M059J (cell line): ENCODE measurements at places on chromosomes 7 and 10. TPM values are rescaled to one million over a fixed set of nuclear protein-coding genes. Genes with fewer than 3 reads are reported as not detected.

Gene GPNMB
- 11.0 and 11.3 TPM in 2 replicates for total RNA-seq

- no peak for DNase-seq
Observed at GRCh38 chr10:15782851-15783250, 63.1 kb upstream of the ITGA8 start.

DNA sequence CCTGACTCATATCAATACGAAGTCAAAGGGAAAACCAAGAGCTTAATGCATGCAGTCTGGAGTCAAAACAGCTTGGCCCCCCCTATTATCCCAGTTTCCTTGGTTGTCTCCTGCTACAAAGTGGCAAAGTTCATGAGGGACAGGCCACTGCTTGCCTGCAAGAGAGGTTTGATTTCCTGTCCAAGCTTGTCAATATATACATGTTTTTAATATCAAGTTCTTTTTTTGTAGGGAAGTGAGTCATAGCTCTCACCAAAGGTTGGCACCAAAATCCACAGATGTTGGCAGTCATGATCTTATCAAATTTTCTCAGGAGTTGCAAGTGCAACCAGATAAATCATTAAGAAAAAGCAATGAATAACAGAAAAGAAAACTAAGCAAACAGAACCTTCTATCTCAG, 176.8 kb downstream of the COBL start:
- DNase-seq: peak; percentile 70

DNA sequence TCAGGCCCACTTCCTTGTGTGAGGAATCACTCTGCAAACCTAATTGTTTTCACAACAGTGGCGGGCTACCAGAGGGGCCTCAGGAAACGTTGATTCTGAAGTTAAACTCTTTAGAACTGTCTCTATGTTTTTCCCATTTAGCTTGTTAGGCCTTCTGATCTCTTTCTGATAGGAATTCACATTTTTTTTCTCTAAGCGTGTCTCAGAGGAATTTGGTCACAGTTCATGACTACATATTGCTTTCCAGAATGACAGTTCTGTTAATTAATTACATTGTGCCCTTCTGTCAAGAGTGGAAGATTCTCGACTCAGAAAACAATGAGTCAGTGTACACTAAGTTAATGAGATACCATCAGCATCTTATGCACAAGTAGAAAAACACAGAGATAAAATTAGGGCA, 469.2 kb upstream of the C7orf33 start:
- no peak for DNase-seq

Gene PSD
- total RNA-seq: not detected in 2 replicates

Gene GPR15LG
- total RNA-seq: not detected in 2 replicates

- DNase-seq: peak; percentile 27
Observed at GRCh38 chr7:78435355-78435754, 636.8 kb downstream of the PHTF2 start.

DNA sequence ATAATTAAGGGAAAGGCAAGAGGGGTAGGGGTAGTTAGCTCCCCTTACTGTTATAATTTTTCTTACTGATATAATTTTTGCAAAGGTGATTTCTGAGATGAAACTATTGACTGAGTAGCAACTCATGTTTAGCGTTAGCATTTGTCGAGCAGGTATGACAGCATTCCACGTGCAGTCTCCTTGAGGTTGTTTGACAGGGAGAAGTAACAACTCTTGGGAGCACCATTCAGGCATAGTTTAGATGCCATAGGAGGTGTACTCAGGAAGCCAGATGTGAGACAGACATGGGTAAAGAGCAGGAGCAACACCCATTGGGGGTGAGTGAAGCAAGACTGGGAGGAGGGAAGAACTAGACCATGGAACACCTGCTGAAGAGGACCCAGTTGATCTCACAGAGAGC, 96.6 kb upstream of the KLF6 start:
- DNase-seq: no peak

Gene EPHA1
- 0.20 and 0.30 TPM in 2 replicates for total RNA-seq

DNA sequence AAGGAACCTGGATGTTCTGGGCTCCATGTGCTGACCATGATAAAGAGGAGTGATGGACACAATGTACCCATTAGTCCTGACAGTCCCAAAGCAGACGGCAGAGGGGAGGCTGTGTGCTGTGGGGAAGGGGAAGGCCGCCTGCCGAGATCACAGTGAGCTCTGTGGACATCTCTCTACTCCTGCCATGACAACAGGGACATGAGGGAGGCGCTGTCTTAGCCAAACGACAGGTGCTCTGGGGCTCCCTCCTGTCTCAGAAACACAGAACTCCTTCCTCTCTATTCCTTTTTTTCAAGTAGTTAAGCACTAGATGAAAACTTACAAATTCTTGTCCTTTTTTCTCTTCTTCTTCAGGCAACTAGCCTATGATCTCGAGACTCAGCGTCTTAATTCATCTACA, 113.1 kb downstream of the RNF32 start:
- DNase-seq: no peak

Gene TDRD1
- total RNA-seq: not detected in 2 replicates

DNA sequence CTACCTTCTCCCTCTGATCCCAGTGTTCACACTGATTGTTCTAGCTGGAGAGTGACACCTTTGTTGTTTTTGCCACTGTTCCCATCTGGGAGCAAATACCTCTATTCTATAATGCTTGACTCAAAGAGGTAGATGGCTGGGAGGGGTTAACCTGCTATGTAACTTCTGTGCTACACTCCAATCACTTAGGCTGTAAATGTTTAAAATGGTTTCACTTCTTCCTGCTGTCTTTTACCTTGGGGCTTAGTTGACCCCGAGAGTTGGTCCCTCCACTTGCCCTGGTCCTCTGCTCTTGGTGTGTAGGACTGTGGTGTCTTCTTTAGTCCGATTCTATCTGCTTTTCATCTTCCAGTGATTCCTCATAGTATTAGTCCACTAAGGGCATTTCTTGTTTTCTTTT, 22.3 kb downstream of the KLHDC10 start:
- DNase-seq: no peak

DNA sequence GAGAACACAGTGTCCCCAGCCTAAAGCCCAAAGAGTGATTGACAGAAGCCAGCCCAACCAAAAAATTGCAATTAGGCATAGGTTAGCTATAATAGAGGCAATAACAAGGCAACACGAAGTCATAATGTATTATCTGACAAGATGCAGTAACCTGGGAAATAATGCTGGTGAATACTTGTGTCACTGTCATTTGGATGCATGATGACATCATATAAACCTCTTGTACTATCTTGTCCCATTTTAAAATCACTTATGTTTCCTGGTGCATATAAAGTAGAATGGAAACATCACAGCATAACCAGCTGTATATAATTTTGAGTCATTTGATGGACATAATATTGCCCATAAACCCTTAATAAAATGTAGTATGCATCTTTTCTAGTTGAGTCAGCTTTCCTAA, 1138.3 kb upstream of the LRRTM3 start:
- DNase-seq: no peak

DNA sequence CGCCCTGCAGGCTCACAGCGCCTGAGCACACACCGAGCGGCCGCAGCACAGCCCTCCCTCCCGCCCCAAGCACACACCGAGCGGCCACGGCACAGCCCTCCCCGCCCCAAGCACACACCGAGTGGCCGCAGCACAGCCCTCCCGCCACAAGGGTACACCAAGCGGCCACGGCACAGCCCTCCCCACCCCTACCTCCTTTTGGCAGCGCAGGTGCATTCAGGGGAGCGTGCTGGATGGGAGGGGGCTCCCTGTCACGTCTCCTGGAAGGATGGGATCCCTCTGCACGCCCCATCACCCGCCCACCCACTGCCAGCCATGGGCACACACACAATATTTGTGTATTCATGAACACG, 482.6 kb downstream of the DNAJB6 start:
- no peak for DNase-seq

DNA sequence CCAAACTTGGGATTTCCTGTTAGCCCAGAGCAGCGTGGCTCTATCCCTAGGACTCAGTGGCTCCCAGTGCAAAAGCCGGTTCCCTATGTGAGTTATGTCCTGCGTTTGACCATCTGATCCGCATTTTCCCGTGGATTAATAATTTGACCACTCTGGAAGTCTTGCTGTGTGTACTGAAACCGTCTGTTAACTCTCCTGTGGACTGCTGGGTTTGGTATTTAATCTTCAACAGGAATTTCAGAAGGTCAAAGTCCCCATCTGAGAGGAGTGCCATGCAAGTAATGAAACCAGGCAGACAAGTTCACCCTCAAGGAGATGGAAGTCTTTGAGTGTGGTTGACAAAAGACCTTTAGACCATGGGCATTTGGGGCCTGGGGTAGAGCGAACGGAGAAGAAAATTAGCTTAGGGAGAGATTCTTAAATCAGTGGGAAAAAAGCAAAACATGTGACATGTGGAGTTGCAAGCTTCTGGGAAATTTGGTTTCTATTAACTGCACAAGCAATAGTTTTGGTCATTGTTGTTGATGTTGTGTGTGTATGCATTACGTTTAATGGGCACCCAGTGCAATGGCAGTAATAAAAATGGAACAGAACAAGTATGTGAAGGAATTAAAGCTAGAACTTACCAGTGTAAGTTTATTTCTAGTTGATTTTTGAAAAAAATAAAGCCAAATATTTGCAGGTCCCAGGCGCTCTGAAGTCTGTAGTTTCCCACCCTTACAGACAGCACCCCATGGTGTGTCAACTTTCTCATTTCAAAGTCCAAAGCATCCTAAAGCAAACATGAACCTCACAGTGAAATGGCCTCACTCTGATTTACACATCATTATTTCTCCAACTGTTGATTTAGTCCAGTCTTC, 38.2 kb downstream of the LYZL1 start:
- DNase-seq: no peak

DNA sequence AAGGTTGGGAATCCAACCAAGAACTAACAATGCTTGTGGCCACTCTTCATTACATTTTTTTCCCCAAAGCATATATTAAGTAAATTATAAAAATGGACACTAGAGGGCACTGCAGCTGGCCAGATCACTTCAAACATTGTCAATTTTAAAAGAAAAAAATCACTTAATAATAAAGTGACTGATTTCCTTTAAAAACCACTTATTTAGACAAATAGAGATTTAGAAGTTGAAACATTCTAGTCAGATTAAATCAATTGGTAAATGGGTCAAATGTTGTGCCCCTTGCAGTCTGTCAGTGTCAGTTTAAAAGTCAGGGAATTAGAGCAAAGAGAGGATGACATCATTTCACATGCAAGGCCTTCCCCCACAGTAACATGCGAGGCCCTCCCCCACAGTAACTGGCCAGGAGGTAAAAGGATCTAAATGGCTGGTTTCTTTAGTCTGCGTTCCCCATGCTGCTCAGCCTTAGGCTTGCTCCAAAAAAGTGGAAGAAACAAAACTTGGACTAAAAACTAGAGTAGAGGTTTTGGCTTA, 177.9 kb downstream of the SKAP2 start:
- peak; percentile 47 for DNase-seq

GRCh38 chr10:118356628-118357027, 14.5 kb upstream of the FAM204A start:
- no peak for DNase-seq

DNA sequence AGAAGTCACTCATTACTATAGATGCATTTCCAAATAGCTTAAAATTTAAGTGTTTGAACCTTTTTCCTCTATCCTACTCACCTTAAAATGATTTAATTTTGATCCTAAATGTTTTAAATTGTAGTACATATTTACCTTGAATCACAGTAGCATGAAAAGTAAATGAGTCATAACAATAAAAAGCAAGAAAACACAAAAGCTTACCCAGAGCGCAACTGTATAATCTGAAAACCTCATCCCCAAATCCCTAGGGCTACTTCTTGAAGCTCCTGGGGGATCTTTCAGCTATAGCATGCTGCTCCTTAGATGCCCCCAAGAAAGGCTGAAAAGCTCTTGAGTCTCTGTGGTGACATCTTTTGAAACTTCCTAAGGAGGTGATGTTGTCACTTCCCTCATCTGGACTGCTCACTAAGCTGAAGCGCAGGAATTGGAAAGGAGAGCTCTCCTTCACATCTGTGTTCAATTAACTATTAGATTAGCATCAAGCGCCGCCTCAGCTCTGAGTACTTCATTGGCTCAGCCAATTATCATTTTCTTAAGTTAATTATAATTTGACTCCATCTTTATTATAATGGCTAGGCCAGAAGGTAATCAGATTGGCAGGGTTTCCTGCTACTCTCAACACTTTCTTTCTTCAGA, 60.2 kb downstream of the SEMA3E start:
- peak; percentile 1 for DNase-seq

Gene PLAC9
- not detected in 2 replicates for total RNA-seq

- peak; percentile 63 for DNase-seq
Observed at GRCh38 chr10:35079763-35080162, 10.4 kb downstream of the CUL2 start.

DNA sequence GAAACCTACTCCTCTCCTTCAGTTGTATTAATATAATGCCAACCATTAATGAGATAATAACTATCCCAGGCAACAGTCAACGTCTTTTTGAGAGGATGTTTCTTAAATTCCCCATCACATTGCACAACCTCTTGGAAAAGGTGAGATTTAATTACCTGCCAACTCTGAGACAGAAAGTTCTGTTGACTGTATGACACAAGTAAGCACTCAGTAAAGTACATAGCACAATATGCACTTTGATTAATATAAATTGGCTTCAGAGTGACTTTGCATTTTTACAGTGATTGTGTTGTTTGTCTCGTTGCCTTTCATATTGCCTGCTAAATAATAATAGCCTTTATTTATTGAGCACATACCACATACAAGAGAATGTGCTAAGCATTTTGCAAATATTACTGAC, 46.7 kb downstream of the CAV1 start:
- no peak for DNase-seq

Gene NAPEPLD
- 6.8 and 7.5 TPM in 2 replicates for total RNA-seq

DNA sequence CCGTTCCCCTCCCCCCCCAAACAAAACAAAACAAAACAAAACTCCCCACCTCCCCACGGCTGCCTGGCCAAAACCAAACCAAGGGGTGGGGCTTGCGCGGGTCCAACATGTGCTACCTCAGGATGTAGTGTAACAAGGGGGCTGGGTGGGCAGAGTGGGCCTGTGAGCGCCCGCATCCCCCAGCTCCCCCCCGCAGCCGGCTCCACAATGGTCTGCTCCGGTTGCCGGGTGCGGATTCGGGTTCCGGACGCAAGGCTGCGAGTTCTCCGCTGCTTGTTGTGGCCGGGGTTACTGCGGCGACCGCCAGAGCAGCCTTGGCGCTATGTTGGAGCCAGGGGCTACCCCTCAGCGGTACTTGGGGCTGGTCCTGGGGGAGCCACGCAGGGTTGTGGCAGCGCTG, 4.9 kb downstream of the C10orf143 start:
- no peak for DNase-seq

DNA sequence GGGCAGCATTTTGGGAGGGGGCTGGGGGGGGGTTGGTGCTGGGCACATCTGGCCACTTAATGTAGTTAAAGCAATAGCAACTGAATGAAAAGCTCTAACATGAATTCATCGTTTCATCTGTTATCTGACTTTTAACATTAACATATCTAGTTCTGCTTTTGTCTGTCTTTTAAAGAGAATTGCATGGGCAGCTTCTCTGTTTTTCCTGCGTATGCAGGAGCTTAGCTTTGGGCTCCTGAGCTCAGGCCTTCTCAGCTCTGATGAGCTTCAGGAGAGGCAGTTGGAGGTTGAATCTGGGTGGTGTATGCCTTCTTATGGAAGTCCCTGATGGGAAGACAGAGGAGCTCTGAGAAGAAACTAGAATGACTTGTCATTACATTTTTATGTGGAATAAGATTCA, 58.4 kb downstream of the DNAJB6 start:
- no peak for DNase-seq
